NCI-H1417 treated with DMSO at 0.1 percent for 48 hours (cell line): ENCODE measurements at places on chromosomes 16 and 17.

DNA sequence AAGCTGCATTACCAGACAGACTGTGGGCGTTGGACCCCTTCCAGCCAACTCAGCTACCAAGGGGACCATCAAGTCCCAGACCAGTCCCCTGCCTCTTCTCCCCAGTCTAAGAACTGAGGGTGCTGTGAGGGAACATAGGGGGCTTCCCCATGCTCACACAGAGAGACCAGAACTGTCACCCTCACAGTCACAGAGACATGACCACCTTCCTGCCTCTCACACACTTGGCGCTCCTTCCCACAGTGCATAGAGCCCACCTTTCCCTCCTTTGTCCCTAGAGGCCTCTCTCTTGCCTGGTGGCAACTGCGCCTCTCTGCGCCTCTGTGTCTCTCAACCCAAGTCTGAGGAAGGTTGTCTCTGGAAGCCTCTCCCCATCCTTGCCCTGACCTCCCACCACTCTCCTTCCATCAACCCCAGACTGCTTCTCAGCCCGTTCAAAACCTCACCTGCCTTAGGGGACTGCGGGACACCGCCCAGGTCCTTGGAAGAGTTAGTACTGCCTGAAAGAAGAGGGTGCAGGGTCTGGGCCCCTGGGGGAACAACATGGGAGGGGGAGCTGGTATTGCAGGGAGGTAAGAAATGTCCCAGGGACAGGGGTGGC is 6.1 kb upstream of the LHX1 start:
- no peak for DNase-seq

DNA sequence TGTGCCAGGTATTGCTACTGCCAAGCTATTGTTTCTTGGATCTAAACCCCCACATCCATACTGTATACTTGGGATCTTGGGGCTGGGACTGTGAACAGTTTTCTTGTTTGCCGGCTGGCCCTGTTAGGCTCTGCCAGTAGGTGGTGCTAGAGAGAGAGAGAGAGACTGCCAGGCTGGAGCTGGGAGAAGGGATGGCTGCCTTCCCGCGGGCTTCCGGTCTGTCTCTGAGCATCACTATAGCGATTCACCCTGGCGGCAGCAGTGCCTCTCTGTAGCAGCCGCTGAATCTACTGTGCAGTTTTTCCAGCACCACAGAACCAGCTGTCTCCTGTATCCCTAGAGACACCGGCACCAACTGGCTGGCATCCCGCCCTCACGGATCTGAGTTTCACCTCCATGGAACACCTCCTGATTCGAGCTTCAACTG is 201.2 kb downstream of the UTP18 start:
- DNase-seq, result no peak

GRCh38 chr17:21678393-21679081 is 13.8 kb upstream of the KCNJ18 start:
- no peak for DNase-seq

GRCh38 chr16:65781363-65781762 is 585.1 kb upstream of the CDH5 start:
- DNase-seq, result no peak

DNA sequence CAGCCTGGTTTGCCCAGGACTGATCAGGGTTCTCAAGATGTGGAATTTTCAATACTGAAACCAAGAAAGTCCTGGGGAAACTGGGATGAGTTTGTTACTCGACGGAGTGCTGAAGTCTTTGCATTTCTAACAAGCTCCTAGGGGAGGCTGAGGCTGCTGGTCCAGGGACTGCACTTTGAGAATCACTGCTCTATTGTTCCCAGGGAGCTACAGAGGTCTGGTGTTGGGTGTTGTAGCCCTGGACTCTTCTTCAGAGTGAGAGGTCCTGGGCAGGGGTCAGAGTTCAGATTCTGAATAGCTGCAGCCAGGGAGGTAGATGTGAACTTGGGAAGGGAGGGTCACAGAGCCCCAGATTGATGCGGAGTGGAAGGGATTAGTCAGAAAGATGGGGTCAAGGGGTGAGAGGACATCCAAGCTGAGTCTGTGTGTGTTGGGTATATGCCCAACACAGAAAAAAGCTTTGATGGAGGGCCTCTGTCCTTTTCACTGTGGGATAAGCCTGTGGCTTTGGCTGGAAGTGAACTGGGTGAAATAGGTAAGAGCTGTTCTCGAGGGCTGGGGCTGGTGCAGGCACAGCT is 14.1 kb downstream of the TMEM238L start:
- no peak for DNase-seq
